ENCODE measurements at places on chromosomes 6 and 20. TPM values are rescaled to one million over a fixed set of nuclear protein-coding genes. Genes with fewer than 3 reads are reported as not detected.

GRCh38 chr6:127341471-127342202 lies 1.8 kb downstream of the ECHDC1 start:
- H3K36me3 ChIP-seq: no peaks in the 10 kb centered on the region
- peak overlapping the region; percentile 77 for H3K4me3 ChIP-seq
- no peak overlapping the region for H3K27ac ChIP-seq
- peaks cover 32% of the 10 kb centered on the region for H3K4me1 ChIP-seq

DNA sequence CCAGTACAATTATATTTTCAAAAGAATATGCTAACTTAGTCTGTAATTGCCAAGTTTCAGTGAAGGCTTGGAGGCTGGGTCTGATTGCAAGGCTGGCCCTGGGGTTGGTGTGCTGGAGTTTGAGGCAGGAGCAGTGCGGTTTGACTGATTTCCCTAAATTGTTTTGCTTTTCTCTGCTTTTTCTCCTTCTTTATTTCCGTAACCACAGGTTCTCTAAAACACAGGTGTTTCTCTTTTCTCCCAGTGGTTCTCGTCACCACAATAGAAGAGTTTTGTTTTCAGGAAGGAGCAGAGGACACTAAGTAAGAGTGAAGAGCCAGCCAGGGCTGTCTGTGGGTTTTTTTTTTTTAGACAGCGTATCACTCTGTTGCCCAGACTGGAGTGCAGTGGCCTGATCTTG lies 8.2 kb upstream of the SNX9 start:
- H3K36me3 ChIP-seq: no peaks in the 10 kb centered on the region
- no peaks in the 10 kb centered on the region for H3K27me3 ChIP-seq
- H3K4me3 ChIP-seq: no peak overlapping the region
- H3K27ac ChIP-seq: peak overlapping the region; percentile 42

The NELFE gene
- 58.1 TPM for total RNA-seq

DNA sequence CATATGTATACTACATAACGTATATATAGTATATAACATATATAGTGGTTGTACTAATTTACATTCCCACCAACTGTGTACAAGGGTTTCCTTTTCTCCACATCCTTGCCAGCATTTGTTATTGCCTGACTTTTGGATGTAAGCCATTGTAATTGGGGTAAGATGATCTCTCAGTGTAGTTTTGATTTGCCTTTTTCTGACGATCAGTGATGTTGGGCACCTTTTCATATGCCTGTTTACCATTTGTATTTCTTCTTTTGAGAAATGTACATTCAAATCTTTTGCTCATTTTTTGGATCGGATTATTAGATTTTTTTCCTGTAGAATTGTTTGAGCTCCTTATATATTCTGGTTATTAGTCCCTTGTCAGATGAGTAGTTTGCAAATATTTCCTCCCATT lies 11.4 kb downstream of the SYNJ2 start:
- peaks cover 24% of the 10 kb centered on the region for H3K4me1 ChIP-seq
- H3K27me3 ChIP-seq: no peaks in the 10 kb centered on the region
- no peak overlapping the region for H3K4me3 ChIP-seq
- H3K36me3 ChIP-seq: no peaks in the 10 kb centered on the region

- H3K4me1 ChIP-seq: peaks cover 10% of the 10 kb centered on the region
- no peak overlapping the region for H3K4me3 ChIP-seq
- H3K36me3 ChIP-seq: no peaks in the 10 kb centered on the region
- DNase-seq: no peak
Measured at GRCh38 chr20:50338479-50339391, 148.1 kb downstream of the CEBPB start.

DNA sequence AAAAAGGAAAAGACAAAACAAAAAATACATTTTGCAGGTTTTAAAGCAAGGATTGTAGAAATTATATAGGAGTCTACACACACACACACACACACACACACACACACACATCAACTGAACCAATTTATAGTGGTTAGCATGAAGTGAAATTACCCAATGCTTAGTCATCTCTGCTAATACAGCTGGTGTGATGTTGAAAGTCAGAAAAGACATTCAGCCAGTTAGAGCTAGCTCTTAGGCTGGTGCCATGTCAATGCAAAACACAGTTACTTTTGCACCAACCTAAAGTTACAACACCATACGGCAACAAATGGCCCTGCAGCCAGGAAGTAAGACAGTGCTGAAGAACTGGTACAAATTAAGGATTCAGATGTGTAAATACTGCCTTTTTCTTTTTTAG lies 15.2 kb downstream of the FAM210B start:
- DNase-seq: no peak
- H3K4me3 ChIP-seq: no peak overlapping the region
- no peaks in the 10 kb centered on the region for H3K4me1 ChIP-seq
- H3K36me3 ChIP-seq: no peaks in the 10 kb centered on the region

The TRIM15 gene
- not detected for total RNA-seq

DNA sequence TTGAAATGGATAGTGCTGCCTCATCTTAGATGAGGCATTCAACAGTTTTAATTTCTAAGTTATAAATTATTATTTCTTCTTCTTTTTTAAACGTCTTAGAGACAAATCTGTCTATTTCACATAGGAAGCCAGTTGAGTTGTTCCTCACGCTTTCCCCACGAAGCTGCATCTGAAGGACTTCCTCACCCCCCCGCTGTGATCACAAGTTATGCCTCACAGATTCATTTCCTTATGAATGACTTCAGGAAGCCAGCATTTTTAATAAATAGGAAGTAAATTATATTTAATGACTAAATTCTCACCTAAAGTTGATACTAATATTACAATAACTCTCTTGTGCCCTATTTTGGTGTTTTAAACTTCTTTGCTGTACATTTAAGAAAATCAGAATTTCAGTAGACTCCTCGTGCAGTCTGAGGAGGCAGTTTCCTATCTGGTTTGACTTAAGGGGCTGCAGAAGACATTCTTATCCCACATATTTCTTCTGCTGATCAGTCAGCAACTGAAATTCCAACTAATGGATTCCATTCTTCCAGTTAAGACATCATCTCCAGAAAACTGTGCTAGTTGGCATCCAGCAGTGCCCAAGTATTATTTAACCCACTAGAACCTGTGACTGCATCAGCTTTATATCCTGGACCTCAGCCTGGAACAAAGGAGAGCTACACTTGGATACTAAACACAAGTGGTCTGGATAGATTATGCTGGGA lies 182.7 kb upstream of the CCN2 start:
- no peaks in the 10 kb centered on the region for H3K36me3 ChIP-seq
- peak; percentile 14 for DNase-seq
- H3K27me3 ChIP-seq: no peaks in the 10 kb centered on the region

The DPPA5 gene
- total RNA-seq: not detected

GRCh38 chr6:85026021-85026420 lies 261.6 kb upstream of the TBX18 start:
- DNase-seq: no peak
- H3K4me3 ChIP-seq: no peak overlapping the region
- H3K36me3 ChIP-seq: no peaks in the 10 kb centered on the region
- H3K27ac ChIP-seq: no peak overlapping the region
- H3K4me1 ChIP-seq: no peaks in the 10 kb centered on the region

The NT5DC1 gene
- total RNA-seq: 15.4 TPM

GRCh38 chr6:166330612-166331011 lies 11.7 kb downstream of the SFT2D1 start:
- no peaks in the 10 kb centered on the region for H3K27me3 ChIP-seq
- no peak overlapping the region for H3K4me3 ChIP-seq
- no peaks in the 10 kb centered on the region for H3K36me3 ChIP-seq
- DNase-seq: no peak

The AIG1 gene
- 10.3 TPM for total RNA-seq

DNA sequence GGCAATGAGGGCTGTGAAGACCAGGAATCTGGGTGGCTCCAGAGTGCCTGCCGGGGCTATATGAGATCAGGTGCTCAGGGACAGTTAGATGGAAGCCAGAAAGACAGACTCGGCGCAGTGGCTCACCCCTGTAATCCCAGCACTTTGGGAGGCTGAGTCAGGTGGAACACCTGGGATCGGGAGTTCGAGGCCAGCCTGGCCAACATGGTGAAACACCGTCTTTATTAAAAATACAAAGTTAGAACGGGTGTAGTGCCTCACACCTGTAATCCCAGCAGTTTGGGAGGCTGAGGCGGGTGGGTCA lies 43.4 kb downstream of the BCAS4 start:
- H3K27ac ChIP-seq: no peak overlapping the region
- no peaks in the 10 kb centered on the region for H3K27me3 ChIP-seq
- no peak overlapping the region for H3K4me3 ChIP-seq

The TENT5A gene
- total RNA-seq: 2.9 TPM

The ADGRF4 gene
- total RNA-seq: 0.07 TPM

DNA sequence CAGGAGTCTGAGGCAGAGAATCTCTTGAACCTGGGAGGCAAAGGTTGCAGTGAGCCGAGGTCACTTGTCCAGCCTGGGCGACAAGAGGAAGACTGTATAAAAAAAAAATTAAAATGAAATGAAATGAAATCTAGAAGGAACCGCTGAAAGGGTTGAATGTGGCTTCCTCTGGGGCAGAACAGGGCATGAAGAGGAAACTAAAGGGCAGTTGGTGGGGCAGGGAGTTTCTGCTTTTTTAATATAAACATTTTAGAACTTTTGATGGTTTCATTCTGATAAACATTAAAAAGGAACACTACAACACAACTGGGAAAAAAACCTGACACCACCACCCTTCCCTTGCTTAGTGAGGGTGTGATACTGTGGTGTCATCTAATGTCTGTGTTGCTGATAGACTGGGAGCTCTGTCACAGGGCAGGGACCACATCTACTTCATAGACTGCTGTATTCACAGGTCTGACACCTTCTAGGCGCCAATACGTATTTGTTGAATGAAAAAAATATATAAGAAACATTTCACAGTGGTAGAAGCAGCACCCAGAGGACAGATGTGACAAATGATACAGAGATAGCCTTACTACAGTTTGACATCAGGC lies 128.9 kb downstream of the ADAT2 start:
- no peaks in the 10 kb centered on the region for H3K27me3 ChIP-seq
- no peaks in the 10 kb centered on the region for H3K4me1 ChIP-seq
- H3K27ac ChIP-seq: no peak overlapping the region
- DNase-seq: no peak
- H3K4me3 ChIP-seq: no peak overlapping the region

GRCh38 chr6:113125626-113126025 lies 731.5 kb upstream of the MARCKS start:
- H3K27ac ChIP-seq: no peak overlapping the region
- H3K27me3 ChIP-seq: no peaks in the 10 kb centered on the region
- no peaks in the 10 kb centered on the region for H3K4me1 ChIP-seq
- no peaks in the 10 kb centered on the region for H3K36me3 ChIP-seq

DNA sequence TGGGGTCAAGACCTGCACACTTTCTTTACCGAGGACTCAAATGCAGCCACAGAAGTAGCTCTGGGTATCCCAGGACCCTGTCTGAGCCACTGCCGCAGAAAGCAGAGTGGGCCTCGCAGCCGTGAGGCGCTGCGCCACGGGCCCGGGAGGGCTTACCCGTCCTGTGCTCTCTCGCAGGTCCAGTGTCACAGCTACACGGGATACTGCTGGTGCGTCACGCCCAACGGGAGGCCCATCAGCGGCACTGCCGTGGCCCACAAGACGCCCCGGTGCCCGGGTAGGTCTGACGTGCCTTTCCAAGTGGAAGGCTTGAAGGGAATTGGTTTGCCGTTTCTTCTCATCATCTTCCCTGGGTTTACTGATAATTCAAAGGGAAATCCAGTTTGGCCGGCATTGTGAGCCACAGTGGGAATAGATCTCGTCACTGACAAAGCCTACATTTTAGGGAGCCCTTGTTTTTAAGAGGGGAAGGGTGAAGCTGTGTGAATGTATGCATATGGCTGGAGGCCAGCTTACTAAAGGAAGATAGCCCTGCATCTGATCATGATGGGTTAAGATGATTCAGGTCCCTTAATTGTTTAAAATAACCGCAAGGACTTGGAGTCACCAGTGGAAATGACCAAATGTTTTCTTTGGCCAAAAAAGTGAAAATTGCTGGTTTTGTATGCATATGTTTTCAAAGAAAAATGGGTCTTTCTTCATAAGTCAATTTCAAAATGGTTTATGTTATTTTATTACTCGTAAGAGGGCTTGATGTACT lies 86.6 kb downstream of the SMOC2 start:
- no peak overlapping the region for H3K4me3 ChIP-seq
- H3K36me3 ChIP-seq: no peaks in the 10 kb centered on the region
- H3K4me1 ChIP-seq: no peaks in the 10 kb centered on the region
- H3K27ac ChIP-seq: peak overlapping the region; percentile 25
- H3K27me3 ChIP-seq: peaks cover 8% of the 10 kb centered on the region
- DNase-seq: no peak

DNA sequence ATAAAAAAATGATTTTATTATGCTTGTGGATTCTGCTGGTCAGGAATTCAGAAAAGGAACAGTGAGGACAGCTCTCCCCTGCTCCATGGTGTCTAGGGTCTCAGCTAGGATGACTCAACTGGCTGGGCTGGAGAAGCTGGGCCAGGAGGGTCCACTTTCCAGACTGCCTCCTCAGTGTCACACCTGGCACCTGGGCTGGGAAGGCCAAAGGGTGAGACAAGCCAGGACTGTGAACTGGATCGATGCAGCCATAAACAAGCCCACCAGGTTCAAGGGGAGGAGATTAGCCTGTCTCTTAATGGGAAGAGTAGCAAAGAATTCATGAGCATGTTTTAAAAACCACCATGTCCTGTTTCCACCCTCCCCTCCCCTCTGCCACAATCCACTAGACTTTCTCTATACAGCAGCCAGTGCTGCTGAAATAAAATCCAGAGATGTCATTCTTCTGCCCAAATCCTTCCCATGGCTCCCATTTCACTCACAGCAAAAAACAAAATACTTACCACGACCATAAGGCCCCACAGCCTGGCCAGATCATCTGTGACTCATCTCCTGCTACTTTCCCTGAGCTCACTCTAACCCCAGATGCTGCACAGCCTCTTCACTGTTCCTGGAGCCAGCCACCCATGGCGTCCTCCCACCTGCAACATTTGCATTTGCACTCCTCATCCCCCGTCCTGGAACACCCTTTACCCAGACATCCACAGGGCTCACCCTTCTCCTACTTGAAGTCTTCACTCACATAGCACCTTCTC lies 13.8 kb downstream of the SPTLC3 start:
- H3K27me3 ChIP-seq: no peaks in the 10 kb centered on the region
- H3K36me3 ChIP-seq: no peaks in the 10 kb centered on the region
- H3K27ac ChIP-seq: no peak overlapping the region
- no peak for DNase-seq
- H3K4me3 ChIP-seq: no peak overlapping the region
- no peaks in the 10 kb centered on the region for H3K4me1 ChIP-seq

DNA sequence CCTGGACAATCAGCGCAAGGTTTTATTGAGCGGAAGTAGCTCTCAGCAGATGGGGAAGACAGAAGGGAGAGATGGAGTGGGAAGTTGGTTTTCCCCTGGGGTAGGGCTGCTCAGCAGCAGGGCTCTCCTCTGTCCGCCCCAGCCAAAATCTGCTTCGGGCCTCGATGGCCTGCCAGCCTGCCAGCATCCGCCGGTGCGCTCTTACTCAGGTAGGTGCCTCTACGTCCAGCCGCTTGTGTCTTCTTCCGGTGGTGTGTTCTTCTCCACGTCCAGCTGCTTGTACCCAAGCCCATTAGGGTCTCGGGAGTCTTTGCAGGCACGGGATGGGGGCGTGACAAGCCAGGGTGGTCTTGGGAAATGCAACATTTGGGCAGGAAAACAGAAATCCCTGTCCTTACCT lies 1340.0 kb upstream of the MAP3K7 start:
- H3K27me3 ChIP-seq: no peaks in the 10 kb centered on the region
- no peak overlapping the region for H3K27ac ChIP-seq
- no peaks in the 10 kb centered on the region for H3K36me3 ChIP-seq
- H3K4me1 ChIP-seq: no peaks in the 10 kb centered on the region
- no peak for DNase-seq

The BPI gene
- not detected for total RNA-seq

The BTN1A1 gene
- total RNA-seq: not detected

GRCh38 chr6:170108890-170109587 lies 181.8 kb downstream of the DLL1 start:
- no peak overlapping the region for H3K27ac ChIP-seq
- H3K4me3 ChIP-seq: no peak overlapping the region
- no peak for DNase-seq
- H3K4me1 ChIP-seq: no peaks in the 10 kb centered on the region
